ENCODE measurements at places on chromosomes 3 and 15. TPM values are rescaled to one million over a fixed set of nuclear protein-coding genes. Genes with fewer than 3 reads are reported as not detected.
A peak's percentile ranks its signal among the peaks of the same experiment; 100 is the strongest.

DNA sequence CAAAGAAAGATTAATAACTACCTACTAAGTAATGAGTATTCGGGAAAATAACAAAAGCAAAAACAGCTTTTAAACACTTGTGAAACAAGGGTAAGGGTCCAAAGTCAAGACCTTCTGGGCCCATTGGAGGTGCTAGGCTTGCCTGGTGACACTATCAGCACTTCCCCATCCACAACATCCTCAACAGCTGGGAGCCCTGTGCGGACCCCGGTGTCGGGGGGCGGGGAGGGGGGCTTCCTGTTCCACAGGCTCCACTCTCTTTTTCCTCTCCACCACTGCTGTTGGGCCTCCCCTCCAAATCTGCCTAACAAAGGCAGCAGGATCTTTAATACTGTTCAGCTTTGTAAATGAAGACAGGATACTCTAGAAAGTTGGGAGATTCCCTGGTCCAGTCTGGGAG, 21.6 kb downstream of the NGRN start:
- no peak overlapping the region for H3K27ac ChIP-seq
- no peaks in the 10 kb centered on the region for H3K36me3 ChIP-seq
- no peak for DNase-seq

Gene MUC20
- 0.12 TPM for polyA plus RNA-seq

- peaks cover 2% of the 10 kb centered on the region for H3K36me3 ChIP-seq
- H3K4me3 ChIP-seq, result peak overlapping the region; percentile 0
- H3K27me3 ChIP-seq, result no peaks in the 10 kb centered on the region
- peak; percentile 81 for DNase-seq
- H3K4me1 ChIP-seq, result peaks cover 10% of the 10 kb centered on the region
Observed at GRCh38 chr3:136350557-136350956, 100.4 kb downstream of the PCCB start.

GRCh38 chr3:99396651-99397275, 241.6 kb upstream of the COL8A1 start:
- peaks cover 14% of the 10 kb centered on the region for H3K4me1 ChIP-seq
- no peak overlapping the region for H3K4me3 ChIP-seq
- no peaks in the 10 kb centered on the region for H3K27me3 ChIP-seq
- DNase-seq, result no peak
- no peaks in the 10 kb centered on the region for H3K36me3 ChIP-seq

- no peak for DNase-seq
- H3K4me3 ChIP-seq, result no peak overlapping the region
- no peaks in the 10 kb centered on the region for H3K4me1 ChIP-seq
- no peaks in the 10 kb centered on the region for H3K36me3 ChIP-seq
- no peak overlapping the region for H3K27ac ChIP-seq
- no peaks in the 10 kb centered on the region for H3K27me3 ChIP-seq
Observed at GRCh38 chr3:13821126-13821525, 58.7 kb downstream of the WNT7A start.

DNA sequence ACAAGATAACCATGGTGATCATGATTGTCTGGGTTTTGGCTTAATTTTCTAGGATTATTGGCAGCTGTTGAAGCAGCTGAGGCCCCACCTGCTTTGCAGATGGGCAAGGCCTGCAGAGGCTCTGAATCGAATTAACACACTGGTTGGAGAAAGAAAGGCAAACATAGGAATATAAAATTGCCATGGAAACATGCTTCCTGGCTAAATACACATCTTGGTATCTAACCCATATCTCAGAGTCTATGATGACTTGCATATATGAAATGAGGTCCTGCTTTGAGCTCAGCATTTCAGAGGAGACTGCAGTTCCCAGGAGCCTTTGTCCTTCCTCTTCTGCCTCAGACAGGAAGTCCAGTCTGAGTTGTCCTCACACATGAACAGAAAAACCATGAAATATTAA, 24.3 kb upstream of the SV2B start:
- H3K4me3 ChIP-seq, result no peak overlapping the region
- H3K27me3 ChIP-seq, result no peaks in the 10 kb centered on the region
- DNase-seq, result no peak
- no peak overlapping the region for H3K27ac ChIP-seq
- H3K4me1 ChIP-seq, result no peaks in the 10 kb centered on the region
- no peaks in the 10 kb centered on the region for H3K36me3 ChIP-seq

DNA sequence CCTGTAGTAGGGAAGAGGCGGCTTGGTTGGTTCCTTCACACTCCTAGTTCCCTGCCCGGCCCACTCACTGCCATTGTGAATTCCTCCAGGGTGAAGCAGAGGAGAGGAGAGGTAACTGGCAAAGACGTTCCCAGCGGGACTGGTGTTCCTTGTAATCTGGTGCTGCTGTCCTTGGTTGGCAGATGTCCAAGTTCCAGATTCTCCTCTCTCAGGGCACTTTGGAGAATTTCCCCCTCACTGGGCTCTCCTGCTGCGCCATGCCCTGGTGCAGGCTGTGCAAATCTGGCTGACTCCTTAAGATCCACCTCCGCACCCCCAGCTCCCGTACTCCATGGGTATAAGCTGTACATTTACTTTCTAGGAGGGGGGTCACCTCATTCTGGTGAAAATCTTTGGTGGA, 37.3 kb downstream of the THSD4 start:
- H3K4me3 ChIP-seq, result no peak overlapping the region
- H3K36me3 ChIP-seq, result peaks cover 23% of the 10 kb centered on the region
- no peak for DNase-seq

- no peak overlapping the region for H3K27ac ChIP-seq
- H3K4me3 ChIP-seq, result no peak overlapping the region
- no peaks in the 10 kb centered on the region for H3K27me3 ChIP-seq
- no peaks in the 10 kb centered on the region for H3K36me3 ChIP-seq
- no peaks in the 10 kb centered on the region for H3K4me1 ChIP-seq
Observed at GRCh38 chr15:88021601-88022000, 234.9 kb downstream of the NTRK3 start.

GRCh38 chr15:96460106-96460505, 129.6 kb downstream of the NR2F2 start:
- H3K36me3 ChIP-seq, result no peaks in the 10 kb centered on the region
- no peak for DNase-seq
- H3K4me3 ChIP-seq, result no peak overlapping the region
- H3K27me3 ChIP-seq, result no peaks in the 10 kb centered on the region
- no peak overlapping the region for H3K27ac ChIP-seq
- no peaks in the 10 kb centered on the region for H3K4me1 ChIP-seq

DNA sequence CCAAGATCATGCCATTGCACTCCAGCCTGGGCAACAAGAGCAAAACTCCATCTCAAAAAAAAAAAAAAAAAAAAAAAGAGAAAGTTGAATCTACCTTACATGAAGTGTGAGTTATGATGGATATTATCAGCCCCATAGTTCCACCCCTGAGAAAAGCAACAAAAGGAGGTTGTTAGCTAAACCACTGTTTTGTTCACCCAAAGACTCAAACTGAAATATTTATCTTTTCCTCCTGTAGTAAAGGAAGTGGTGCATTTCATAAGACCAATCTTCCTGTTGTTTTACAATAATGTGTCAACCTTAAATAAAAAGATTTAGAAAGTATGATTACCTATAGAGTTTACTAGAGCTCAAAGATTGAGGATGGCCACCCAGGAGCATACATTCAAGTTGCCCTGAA, 18.7 kb upstream of the TRMT10C start:
- no peak overlapping the region for H3K27ac ChIP-seq
- H3K27me3 ChIP-seq, result peaks cover 2% of the 10 kb centered on the region
- no peak for DNase-seq
- H3K4me3 ChIP-seq, result no peak overlapping the region
- no peaks in the 10 kb centered on the region for H3K4me1 ChIP-seq

DNA sequence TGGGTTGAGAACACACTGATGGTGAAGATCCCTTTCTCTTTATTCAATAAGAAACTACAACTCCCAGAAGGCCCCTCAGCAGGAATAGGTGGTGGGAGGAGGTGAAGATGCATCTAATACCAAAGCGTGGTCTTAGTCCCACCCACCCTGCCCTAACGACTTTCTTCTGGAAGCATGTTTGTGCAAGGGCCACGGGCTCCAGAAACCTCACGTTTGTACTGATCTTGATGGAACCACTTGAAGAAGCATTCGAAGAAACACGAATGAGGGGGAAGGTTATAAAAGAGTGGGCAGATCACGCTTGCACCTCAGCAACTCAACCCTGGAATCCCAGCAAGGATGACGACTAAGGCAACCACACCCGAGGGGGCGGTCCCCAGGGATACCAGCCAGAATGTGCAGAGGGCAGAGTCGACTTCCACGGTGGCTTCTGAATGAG, 10.6 kb upstream of the SLC25A36 start:
- H3K4me1 ChIP-seq, result no peaks in the 10 kb centered on the region
- peaks cover 11% of the 10 kb centered on the region for H3K27me3 ChIP-seq
- no peak overlapping the region for H3K27ac ChIP-seq
- no peak overlapping the region for H3K4me3 ChIP-seq

Gene LTF
- polyA plus RNA-seq, result 0.04 TPM

- H3K27ac ChIP-seq, result peak overlapping the region; percentile 25
- no peak for DNase-seq
- no peaks in the 10 kb centered on the region for H3K27me3 ChIP-seq
- H3K4me3 ChIP-seq, result no peak overlapping the region
- H3K36me3 ChIP-seq, result peaks cover 9% of the 10 kb centered on the region
Observed at GRCh38 chr15:40940296-40940801, 11.2 kb downstream of the DLL4 start.

GRCh38 chr15:90388462-90389380, 679 bp downstream of the IQGAP1 start:
- peak overlapping the region; percentile 74 for H3K27ac ChIP-seq
- DNase-seq, result peak; percentile 41
- no peaks in the 10 kb centered on the region for H3K27me3 ChIP-seq
- H3K4me3 ChIP-seq, result peak overlapping the region; percentile 80

GRCh38 chr3:108488631-108489030, 21.8 kb downstream of the MYH15 start:
- no peaks in the 10 kb centered on the region for H3K27me3 ChIP-seq
- H3K4me1 ChIP-seq, result peaks cover 4% of the 10 kb centered on the region
- H3K36me3 ChIP-seq, result no peaks in the 10 kb centered on the region
- DNase-seq, result peak; percentile 93
- no peak overlapping the region for H3K27ac ChIP-seq
- no peak overlapping the region for H3K4me3 ChIP-seq

DNA sequence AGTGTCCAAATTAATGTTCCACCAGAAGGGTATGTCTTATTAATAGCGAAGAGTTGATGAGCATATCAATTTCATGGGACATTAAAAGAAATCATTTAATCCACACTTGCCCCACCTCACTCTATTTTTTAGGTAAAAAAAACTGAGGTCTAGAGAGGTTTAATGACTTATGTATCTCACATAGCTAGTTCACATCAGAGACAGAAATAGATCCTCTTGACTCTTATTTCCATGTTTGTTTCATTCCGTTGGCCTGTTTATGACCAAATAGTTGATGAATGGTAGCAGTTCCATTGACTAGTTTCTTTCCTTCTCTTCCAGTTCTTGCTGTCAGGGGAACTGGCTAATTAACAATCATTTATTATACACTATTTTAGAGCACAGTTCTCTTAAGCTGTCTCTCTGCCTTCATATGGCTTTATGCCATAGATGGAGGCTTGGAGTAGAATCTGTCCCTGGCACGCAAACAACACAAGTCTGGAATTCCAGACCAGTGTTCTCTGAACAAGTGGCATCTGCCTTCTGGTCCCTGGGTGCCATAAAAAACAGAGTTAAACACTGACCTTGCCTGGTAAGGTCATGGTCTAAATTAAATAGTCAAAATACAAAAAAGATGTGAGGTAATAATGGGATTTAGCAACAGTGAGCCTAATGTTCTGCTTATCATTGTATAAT, 220.0 kb upstream of the CGNL1 start:
- peaks cover 22% of the 10 kb centered on the region for H3K4me1 ChIP-seq
- H3K36me3 ChIP-seq, result peaks cover 3% of the 10 kb centered on the region
- no peaks in the 10 kb centered on the region for H3K27me3 ChIP-seq
- H3K4me3 ChIP-seq, result no peak overlapping the region
- no peak for DNase-seq
- no peak overlapping the region for H3K27ac ChIP-seq

Gene DNASE1L3
- not detected for polyA plus RNA-seq

DNA sequence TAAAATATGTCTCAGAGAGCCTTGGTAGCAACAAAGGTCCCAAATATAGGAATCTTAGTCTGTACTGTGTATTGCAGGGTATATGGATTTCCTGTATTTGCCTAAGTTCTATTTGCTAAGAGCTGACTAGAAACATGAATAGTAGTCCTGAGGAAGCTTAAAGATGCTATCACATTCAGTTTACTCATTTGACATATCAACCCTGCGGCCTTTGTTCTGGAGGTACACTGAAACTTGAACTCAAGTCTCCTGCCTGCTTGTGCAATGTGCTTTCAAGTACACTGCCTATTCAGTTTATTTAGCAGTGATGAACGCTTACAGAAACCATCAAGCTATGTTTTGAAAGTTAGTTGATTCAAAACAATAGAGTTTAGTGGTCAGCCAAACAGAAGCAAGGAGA, 21.1 kb downstream of the IL1RAP start:
- no peak overlapping the region for H3K27ac ChIP-seq
- H3K4me3 ChIP-seq, result no peak overlapping the region
- DNase-seq, result no peak
- H3K4me1 ChIP-seq, result peaks cover 10% of the 10 kb centered on the region
- no peaks in the 10 kb centered on the region for H3K27me3 ChIP-seq

Gene IGDCC3
- 0.19 TPM for polyA plus RNA-seq

DNA sequence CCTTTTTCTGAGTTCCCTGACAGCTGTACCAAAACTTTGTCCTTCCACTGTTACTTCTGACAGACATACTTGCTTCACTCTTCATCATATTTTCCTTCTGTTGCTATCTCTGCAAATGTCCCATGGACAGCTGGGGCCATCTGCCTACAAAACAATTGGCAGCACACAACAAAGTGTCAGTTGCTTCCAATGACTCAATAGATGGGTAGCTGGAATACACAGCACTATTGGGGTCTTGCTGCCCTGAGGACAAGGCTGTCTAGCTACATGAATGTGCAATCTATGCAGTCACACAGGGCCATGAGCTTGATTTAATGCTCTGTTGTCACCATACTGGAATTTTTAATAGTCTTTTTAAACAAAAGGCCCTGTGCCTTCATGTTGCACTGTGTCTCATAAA, 192.8 kb downstream of the DTWD1 start:
- no peaks in the 10 kb centered on the region for H3K27me3 ChIP-seq
- H3K27ac ChIP-seq, result no peak overlapping the region
- DNase-seq, result no peak
- no peak overlapping the region for H3K4me3 ChIP-seq
- H3K36me3 ChIP-seq, result no peaks in the 10 kb centered on the region

DNA sequence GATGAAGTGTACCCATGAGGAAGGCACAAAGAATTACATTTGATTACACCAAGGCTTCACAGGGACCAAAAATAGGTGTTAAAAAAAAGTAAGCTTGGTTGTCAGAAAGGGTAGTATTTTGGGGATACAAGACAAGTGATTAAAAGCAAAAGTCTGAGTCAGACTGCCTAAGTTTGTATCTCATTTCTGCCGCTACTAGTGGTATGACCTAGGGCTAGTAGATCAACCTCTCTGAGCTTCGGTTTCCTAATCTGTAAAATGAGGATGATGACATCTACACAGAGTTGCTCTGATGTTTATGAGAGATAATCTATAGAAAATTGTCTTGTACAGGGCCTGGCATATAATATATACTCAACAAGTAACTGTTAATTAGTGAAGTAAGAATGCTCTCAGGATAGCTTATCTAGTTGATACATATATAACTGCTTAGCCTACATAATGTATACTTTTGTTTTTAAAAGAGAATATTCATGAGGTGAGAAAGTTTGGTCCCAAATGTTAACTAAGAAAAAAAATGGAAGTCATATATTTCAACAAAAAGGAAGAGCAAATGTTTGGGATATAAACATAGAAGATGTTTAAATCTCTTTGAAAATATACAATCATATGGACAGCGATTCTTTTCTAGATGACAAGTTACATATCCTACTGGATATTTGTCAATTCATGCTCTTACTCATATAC, 163.0 kb upstream of the SLC2A2 start:
- H3K4me1 ChIP-seq, result 0 out of 2 replicates have a peak, but pooled peaks cover 1% of the 10 kb centered on the region
- H3K36me3 ChIP-seq, result no peaks in the 10 kb centered on the region
- no peaks in the 10 kb centered on the region for H3K27me3 ChIP-seq
